ENCODE measurements at places on chromosomes 4 and X. TPM values are rescaled to one million over a fixed set of nuclear protein-coding genes. Genes with fewer than 3 reads are reported as not detected.

DNA sequence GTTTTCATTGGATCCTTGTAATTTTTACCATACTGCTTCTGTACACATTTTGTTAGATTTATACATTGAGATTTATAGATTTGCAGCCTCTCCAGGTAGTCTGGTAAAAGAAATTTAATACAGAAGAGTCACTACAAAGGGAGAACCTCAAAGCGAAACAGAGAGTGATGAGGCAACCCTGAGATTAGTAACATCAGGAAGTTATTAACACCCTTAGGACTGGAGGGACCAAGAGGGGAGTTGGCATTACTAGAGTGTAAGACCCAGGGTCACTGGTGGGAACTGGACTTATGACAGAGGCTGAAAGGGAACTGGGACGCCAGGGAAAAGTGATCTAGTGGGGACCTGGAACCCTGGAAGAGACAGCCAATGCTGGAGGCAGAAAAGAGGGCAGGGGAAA is 20.6 kb upstream of the MAML3 start:
- DNase-seq = no peak

DNA sequence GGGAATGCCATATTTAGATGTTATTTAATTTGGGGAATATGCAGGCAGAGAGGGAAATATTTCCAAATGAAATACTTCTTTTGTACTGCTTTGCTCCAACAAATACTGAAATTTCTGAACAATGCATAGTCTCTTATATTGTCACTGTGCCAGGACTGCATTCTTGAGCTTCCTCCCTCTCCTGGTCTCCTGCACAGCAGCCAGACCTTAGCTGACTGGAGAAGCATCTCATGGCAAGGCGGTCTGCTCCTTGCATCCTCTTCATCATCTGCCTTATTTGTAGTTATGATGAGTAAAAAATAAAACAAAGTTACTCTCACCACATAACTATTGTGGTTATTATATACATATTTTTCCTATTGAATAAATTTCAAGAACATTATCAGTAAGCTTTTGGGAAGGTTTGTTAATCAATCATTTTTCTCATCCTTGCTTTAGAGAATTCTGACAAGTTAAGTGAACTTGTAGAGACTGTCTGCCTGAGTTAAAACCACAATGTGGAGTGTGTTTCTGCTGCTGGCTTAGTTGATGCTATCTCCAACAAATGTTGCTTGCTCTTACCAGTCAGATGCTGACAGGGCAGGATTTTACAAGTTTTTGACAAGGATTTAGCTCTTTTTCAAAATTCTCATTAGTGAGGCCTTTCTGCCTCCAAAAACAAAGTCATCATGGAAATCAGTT is 153.6 kb downstream of the SOWAHB start:
- DNase-seq = no peak

- no peak for DNase-seq
Observed at GRCh38 chr4:36211084-36211483, 33.2 kb downstream of the ARAP2 start.

GRCh38 chr4:4783847-4784246 is 75.6 kb upstream of the MSX1 start:
- DNase-seq = no peak

- no peak for DNase-seq
Observed at GRCh38 chr4:16685536-16685935, 212.9 kb downstream of the LDB2 start.

GRCh38 chr4:10005632-10006031 is 15.7 kb downstream of the SLC2A9 start:
- DNase-seq = no peak

- DNase-seq = no peak
Observed at GRCh38 chrX:17154001-17154400, 207.5 kb downstream of the REPS2 start.

DNA sequence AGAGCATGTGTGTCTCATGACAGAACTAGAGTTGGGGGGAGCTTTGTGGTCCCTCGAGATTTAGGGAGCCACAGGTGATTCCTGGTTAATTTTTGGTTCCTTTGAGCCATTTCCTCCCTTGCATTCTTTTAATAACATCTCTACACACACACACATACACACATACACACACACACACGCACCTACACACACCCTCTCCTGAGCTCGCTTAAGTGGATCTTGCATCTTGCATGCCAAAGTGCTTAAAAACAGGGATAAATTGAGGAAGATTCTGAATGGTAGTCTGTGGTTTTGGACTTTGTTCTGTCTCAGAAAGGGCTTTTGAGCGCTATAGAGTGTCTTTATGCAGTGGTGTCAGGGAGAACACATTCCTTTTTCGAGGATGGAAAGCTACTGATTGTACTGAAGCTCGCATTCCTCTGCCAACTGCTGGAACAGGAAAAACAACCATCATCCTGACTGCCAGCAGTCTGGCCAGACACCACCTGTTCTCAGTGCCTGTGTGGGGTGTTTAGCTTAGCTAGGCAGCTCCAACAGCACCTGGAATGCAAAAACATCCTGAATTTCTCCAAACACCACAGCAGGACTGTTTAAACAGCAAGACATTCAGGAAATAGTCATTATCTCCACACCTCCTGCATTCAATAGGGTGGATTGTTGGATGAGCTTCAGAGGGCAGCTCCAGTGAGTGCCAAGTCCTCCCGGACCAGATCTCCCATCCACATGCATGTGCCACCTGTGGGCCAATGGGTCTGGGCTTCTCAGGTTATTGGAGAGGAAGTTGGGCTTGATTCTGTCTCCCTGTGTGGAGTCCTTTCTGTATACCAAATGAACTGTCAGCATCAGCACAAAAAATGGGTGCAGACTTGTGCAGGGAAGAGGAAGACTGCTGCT is 21.9 kb upstream of the IGFBP7 start:
- no peak for DNase-seq

GRCh38 chr4:160136021-160136420 is 1033.1 kb downstream of the RAPGEF2 start:
- DNase-seq = no peak

GRCh38 chrX:65671966-65672365 is 4.5 kb downstream of the MSN start:
- DNase-seq = no peak

DNA sequence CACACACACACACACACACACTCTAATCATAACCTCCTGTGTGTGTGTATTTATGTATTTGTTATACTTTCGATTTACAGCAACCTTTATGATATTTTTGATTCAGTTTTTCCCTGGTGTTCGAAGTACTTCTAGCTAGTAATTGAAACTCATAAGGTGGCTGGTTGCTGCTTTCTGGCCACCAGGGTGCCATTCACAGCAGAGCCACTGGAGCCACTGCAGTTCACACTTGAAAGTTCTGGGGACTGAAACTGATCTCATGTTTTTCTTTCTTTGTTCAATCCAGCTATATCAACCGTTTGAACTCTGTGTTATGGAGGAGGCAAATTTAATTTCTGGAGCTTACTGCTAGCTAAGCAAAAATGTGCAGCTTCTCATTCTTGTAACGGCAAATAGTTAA is 419.4 kb downstream of the ADGRL3 start:
- no peak for DNase-seq

DNA sequence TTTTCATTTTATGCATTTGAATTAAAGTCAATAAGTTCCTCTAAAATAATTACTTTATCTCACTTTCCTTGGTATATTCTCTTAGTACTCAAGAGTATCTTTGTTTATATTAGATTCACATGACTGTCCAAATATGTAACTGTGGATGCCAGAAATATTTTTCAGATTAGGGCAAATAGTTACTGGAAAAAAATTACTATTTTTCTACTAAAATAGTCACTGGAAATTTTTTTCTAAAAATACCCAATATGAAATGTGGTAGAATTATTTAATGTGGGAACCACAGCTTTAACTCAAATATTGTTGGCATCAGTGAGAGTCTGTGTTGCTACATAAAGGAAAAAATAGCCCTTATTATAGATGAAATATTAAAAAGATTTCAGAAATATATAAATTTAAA is 70.4 kb upstream of the NMU start:
- DNase-seq = no peak

DNA sequence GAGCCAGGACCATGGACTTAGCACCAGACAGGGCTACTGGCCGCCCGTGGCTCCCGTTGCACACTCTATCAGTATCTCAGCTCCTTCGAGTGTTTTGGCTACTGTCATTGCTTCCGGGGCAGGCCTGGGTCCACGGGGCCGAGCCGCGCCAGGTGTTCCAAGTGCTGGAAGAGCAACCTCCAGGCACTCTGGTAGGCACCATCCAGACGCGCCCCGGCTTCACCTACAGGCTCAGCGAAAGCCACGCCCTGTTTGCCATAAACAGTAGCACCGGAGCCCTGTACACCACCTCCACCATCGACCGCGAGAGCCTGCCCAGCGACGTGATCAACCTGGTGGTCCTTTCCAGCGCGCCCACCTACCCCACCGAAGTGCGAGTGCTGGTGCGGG is 1.6 kb downstream of the FAT4 start:
- DNase-seq = no peak

DNA sequence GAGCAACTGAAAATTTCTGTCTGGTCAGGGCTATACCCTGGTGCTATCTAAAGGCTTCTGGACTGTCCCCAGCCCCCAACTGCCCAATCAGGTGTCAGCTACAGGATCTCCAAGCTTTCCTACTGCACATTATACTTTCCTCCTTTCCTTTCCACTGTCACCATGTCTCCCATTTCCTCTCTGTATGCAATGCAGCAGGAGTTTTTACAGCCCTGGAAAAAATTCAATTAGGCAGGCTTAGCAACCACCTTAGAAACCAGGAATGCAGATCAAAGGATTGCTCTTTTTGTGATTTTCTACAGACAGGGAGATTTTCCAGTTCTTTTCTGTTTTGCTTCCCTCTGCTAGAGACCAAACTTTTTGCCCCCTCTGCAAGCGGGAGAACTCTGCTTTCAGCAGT is 6.0 kb upstream of the NAF1 start:
- no peak for DNase-seq

DNA sequence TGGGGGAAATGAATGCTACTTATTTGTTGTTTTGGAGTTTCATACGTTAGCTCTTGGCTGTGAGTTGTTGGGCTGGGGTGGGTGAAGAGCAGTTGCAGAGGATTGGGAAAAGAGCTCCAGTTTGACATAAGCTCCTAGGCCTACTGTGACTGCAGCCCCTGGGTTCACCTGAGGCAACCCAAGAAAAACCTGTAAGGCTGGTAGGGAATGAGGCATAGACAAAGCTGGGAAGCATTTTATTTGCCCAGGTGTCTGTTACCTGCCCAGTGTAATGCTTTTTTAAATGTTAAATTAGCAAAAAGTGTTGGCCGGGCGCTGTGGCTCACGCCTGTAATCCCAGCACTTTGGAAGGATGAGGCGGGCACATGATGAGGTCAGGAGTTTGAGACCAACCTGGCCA is 160.0 kb downstream of the FHIP1A start:
- no peak for DNase-seq

- no peak for DNase-seq
Observed at GRCh38 chrX:115367951-115368350, 78.4 kb downstream of the LUZP4 start.

DNA sequence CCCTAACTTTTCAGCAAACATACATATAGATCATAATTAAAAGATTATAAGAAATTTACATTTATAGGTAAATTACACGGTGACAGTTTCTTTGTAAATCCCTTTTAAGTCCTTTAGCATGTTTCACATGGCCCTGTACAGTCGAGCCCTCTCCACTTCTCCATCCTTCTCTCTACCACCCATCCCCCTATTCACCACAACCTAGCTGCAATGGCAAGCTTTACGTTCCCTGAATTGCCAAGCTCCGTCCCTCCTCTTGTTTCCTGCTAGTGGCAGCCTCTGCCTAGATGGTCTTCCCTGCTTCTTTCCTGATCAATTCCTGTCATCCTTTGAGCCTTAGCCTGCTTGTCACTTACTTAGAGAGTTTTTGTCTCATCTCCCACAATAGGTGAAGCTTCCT is 116.2 kb downstream of the TMA16 start:
- no peak for DNase-seq

- no peak for DNase-seq
Observed at GRCh38 chrX:40772290-40772689, 36.9 kb upstream of the MED14 start.

- DNase-seq = no peak
Observed at GRCh38 chr4:36719425-36719824, 438.0 kb downstream of the DTHD1 start.

The MAGEA12 gene
- not detected for total RNA-seq

The RBM47 gene
- total RNA-seq = 31.5 TPM

The LANCL3 gene
- 0.99 TPM for total RNA-seq

The DCAF8L2 gene
- not detected for total RNA-seq

The HELQ gene
- total RNA-seq = 11.6 TPM

The ENOX2 gene
- total RNA-seq = 28.7 TPM

The SULT1B1 gene
- total RNA-seq = 0.41 TPM

The GAGE12F gene
- total RNA-seq = not detected

The PCDH10 gene
- total RNA-seq = 51.4 TPM

The MAGEA8 gene
- total RNA-seq = not detected

The TCP11X2 gene
- not detected for total RNA-seq

The FAM133A gene
- 0.27 TPM for total RNA-seq

The ASMT gene
- not detected for total RNA-seq

The C4orf33 gene
- 4.9 TPM for total RNA-seq
